ENCODE measurements at places on chromosomes 7 and 10.

DNA sequence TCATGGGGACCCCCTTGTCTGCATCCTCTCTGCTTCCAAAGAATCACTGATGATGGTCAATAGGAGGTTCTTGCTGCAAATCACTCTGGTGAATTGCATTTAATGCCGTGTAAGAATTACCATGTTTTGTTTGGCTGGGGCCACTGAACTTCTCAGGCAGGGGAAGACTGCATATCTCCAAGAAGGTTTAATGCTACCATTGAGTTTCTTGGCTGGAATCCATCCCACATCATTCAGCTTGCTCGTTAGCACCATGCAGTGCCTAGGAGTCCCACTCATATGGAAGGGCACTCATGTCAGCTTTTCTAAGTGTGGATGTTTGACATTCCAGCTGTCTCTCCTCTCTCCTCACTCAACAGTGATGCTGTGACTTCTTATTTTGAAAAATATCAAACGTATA is 50.2 kb upstream of the BAMBI start:
- DNase-seq: no peak

DNA sequence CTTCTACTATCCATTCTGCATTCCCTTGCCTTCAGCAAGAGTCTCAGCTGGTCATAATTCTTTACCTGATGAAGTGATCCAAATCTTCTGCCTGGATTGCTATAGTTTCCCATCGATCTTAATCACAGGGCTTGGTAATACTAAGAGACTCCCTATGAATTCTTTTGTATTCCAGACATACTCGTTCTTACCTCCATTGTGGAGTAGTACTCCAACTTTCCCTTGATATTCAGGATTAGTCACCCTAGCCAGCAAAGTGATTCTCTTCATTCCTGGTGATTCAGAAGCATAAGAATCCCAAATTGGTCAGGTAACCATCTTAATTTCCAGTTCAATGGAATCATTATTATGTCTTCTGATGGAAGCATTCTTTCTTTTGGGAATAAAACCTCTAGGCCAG is 96.7 kb downstream of the TWIST1 start:
- DNase-seq: no peak

DNA sequence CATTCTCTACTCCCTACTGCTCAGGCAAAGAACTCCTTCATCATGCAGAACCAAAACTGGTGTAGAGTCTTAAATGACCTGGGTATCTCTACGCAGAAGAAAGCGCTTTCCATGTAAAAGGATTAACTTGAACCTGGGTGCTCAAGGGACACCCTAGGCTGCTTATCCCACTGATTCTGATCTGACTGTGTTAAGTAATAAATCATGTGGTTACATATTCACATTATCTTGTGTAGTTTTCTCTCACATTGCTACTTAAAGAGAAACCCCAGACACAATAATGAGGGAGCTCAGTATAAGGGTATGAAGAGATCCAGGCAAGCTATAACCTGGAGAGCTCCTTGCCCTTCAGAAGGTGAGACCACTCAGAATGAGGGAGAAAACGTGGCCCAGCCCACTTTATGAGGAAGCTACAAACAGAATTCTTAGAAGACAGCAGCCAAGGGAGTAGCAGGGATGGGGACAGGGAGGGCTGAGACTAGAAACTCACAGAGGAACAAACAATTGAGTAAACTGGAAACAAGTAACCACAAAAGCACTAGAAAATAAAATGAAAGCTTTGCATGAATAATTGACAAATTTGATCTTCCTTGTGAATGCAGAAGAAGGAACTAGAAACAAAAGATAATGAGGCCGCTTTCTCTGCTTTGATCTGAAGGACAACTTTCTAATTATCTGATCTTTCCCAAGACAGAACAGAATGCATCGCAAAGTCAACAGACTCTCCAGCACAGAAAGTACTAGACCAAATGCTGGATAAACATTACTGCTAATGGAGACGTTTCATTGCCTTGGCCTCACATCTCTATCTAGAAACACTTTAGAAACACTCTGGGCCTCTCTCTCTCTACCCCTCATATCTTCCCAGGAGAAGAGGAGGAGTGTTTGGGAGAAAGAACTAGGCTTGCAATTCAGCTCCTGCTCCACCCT is 76.1 kb downstream of the LRRC17 start:
- DNase-seq: no peak

DNA sequence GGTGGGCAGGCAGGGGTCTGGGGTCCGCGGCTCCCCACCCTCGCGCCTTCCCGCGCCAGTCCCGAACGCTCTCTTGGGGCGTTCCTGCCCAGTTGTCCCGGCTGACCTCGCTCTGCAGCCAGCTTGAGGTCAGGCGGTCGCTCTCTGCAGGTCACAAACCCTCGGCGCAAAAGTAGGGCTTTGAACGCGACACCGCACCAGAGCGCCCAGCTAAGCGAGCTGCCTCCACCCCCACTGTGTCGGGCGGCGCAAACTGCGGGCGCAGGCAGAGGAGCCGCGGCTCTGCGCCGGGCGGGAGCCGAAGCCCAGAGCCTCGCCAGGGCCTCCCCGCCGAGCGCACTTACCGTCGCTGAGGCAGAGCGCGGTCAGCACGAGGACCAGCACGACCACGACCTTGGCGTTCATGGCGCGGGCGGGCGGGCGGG is 284 bp downstream of the CXCL12 start:
- DNase-seq: no peak

GRCh38 chr10:100245484-100246220 is 16.3 kb upstream of the CHUK start:
- DNase-seq: no peak

- no peak for DNase-seq
These were observed 14.9 kb upstream of the PAXIP1 start for GRCh38 chr7:155017834-155018233.

DNA sequence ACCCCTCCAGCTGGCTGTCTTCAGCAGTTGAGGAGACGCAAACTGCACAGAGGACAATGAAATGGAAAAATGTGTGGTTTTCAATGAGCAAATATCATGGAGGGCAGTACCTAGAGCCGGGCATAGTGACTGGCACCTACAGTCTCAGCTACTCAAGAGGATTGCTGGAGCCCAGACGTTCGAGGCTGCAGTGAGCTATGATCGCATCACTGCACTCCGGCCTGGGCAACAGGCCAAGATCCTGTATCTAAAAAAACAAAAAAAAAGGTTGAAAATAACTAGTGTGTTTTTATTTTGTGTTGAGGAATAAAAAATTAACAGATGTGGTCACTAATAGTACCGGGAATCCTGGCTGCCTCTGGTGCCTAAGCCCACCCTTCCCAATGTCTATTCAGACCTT is 345.5 kb downstream of the GALNT17 start:
- no peak for DNase-seq

- DNase-seq: no peak
These were observed 21.3 kb downstream of the MKX start for GRCh38 chr10:27724287-27724686.

DNA sequence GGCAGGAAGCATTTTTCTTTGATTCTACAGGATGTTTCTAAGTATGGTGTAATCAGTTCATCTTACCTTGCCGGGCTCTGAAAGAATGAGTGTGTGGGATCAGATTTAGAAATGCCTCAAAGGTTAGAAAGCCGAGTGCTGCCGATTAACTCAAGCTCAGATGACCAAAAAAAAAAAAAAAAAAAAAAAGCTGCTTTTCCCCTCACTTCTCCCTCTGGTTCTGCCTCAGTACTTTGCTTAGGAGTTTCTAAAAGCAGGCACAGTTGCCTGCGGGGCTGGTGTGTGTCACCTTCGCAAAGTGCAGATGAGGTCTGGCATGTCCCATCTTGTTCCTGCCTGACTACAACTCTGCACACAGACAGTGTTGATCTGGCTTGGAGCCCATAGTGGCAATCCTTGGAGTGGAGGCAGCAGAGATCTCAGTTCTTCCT is 47.0 kb downstream of the KIAA1217 start:
- no peak for DNase-seq

DNA sequence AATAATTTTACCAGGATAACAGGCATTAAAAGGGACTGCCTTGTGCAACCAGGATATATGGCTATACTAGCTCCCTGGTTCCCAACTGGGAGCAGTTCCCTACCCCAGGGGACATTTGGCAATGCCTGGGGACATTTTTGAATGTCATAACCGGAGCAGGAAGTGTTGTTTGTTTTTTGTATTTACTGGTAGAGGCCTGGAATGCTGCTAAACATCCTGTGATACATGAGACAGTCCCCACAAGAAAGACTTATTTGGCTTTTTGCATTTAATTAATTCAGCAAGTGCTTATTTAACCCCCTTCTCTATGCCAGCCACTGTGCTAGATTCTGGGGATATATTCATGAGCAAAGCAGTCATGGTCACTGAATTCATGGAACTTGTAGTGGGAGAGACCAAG is 181.2 kb downstream of the BBS9 start:
- no peak for DNase-seq

DNA sequence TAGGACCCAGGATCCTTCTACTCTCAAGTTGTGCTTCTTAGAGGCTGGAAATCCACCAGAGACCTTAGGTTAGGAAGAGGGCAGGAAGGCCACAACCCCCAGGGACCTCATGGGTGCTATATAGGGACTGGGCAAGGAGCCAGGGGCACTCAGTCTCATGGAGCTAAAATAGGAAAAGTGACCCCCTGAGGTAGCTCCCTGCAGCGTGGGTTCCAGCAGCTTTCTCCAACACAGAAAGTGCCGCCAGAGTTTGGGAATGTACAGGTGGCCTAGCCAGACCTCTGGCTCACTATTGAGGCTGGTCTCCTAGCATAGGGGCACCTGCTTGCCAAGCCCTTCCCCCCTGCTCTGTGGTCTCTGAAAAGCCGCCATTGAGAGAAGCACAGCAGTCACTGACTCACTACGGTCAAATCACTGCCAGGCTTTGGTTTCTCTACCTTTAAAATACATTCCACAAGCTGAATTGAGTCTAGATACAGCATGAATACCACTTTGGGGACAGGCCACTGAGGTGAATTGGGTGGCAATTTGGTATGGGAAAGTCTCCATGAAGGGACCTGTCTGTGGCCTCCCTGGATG is 333.2 kb upstream of the PODXL start:
- no peak for DNase-seq

DNA sequence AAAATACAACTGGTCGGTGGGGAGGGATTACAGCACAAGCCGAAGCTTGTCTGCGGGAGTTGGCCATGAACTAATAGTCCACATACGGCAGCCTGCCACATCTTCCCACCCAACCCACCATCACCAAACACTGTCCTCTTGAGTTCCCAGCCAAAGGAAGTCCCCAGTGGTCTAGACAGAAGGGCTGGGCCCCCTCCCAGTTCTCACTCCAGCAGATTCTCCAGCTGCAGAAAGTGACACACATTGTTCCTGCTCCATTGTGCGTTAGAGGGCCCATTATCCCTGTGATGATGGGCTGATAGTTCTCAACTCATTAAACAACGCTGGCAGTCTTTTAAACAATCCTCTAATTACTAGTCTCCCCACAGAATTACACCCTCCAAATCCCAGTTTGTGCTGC is 148.0 kb downstream of the FGFR2 start:
- DNase-seq: no peak

DNA sequence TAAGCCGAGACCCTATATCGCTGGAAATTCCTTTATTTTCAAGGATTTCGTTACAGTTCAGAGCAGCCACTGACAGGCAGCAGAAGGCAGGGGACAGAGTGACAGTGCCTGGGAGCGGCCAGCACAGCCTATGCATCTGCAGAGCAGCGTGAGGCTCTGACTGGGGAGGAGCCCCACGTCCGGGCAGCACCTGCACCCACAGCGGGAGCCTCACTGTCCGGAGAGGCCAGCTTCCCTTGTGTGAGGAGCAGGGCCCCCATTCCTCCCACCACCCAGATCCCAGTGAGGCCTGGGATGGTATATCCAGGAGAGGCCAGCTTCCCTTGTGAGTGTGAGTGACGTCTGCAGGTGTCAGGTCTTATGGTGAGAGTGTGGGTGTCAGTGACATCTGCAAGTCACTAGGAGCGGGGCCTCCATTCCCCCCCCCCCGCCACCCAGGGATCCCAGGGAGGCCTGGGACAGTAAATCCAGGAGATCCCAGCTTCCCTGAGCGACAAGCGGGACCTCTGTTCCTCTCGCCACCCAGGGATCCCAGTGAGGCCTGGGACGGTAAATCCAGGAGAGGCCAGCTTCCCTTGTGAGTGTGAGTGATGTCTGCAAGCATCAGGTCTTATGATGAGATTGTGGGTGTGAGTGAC is 259.1 kb downstream of the PTPRN2 start:
- no peak for DNase-seq

- DNase-seq: peak; percentile 27
These were observed 1.5 kb downstream of the RGS10 start for GRCh38 chr10:119541046-119541445.

GRCh38 chr10:97888641-97889262 is 39.1 kb downstream of the GOLGA7B start:
- no peak for DNase-seq

- DNase-seq: peak; percentile 34
These were observed 47.8 kb downstream of the IKZF1 start for GRCh38 chr7:50352282-50352681.

GRCh38 chr7:43954524-43955228 is 28.4 kb downstream of the UBE2D4 start:
- peak; percentile 15 for DNase-seq

Data from CD4-positive, alpha-beta T cell treated with Interleukin-6 for 4 hours (primary cell).